ENCODE measurements at places on chromosomes 16 and 17. TPM values are rescaled to one million over a fixed set of nuclear protein-coding genes. Genes with fewer than 3 reads are reported as not detected.

DNAH2 gene
- polyA plus RNA-seq: 1.0 TPM

C17orf100 gene
- polyA plus RNA-seq: 1.2 TPM

PDE6G gene
- polyA plus RNA-seq: 1.3 TPM

ST6GALNAC1 gene
- 3.6 TPM for polyA plus RNA-seq

SLC52A1 gene
- polyA plus RNA-seq: not detected

RAB26 gene
- 0.50 TPM for polyA plus RNA-seq

AURKB gene
- polyA plus RNA-seq: 0.68 TPM

TNFRSF17 gene
- 0.52 TPM for polyA plus RNA-seq

CCL2 gene
- 50.9 TPM for polyA plus RNA-seq

GAST gene
- not detected for polyA plus RNA-seq

Measured in ovary (tissue), 10 donors.